ENCODE measurements at places on chromosomes 5 and 9.

- DNase-seq, result no peak
These were observed 259.8 kb downstream of the NDUFS4 start for GRCh38 chr5:53820119-53820801.

GRCh38 chr5:35758151-35758724, 98.5 kb upstream of the IL7R start:
- no peak for DNase-seq

DNA sequence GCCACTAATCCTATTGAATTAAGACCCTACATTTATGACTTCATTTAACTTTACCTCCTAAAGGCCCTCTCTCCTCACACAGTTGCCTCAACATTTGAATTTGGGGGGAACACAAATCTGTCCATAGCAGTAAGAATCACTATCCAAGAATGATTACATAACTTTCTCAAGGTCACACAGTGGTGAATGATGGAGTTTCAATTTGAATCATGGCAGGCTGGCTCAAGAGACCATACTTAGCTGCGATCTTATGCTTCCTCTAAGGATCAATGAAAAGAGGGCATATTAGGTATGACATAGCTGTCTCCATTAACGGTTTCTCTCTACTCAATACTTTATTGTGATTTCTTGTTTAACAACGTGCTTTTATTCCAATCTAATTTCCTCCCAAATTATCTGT, 44.1 kb upstream of the PDE4D start:
- DNase-seq, result no peak

DNA sequence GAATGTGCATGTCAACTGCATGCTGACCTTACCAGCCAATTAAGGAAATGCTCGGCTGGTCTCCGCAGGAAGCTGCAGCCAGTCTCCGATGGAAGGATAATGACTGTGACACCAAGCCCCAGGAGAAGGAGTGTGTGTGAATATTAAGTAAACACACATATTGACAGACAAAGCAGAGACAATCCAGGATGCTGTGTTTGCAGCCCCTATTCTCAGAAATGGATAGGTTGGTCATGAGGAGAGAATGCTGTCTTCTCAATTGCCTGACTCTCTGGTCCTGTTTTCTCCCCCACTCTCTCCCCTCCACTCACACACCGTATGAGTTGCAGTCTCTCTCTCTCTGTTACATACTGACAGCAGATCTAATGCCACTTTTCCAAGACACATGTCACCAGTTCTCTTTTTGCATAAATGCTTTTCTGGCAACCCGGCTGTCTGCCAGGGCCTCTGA, 85.7 kb downstream of the EPB41L4A start:
- DNase-seq, result no peak

All from NCI-H1105 (cell line).